Eye (tissue), 1 donor: ENCODE measurements at places on chromosomes 13 and 19.

DNA sequence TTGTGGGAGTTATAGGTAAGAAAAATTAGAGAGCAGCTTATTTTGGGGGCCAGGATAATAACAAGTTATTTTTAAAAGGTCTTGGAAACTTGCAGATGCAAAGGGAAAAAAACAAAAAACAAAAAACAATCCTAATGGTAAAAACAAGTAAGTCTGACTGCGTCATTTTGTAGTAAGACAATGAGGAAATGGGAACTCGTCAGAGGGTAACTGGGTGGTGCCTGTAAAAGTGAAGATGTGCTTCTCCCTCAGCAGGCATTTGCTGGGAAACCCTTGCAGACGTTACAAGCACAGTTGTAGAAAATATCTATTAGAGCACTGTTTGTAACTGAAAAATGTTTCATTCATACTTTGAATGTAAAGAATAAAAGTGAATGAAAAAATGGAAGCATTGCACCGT is 2.2 kb upstream of the TNFSF13B start:
- DNase-seq = no peak

- peak; percentile 94 for DNase-seq
Observed at GRCh38 chr19:47471733-47472457, at the start of gene SLC8A2. Gene SLC8A2, minus strand, starts transcription at chr19:47471893. Its CDS starts 5,490 bp downstream, at chr19:47466403.

- DNase-seq = no peak
Observed at GRCh38 chr13:88464851-88465250, 793.7 kb downstream of the SLITRK5 start.

DNA sequence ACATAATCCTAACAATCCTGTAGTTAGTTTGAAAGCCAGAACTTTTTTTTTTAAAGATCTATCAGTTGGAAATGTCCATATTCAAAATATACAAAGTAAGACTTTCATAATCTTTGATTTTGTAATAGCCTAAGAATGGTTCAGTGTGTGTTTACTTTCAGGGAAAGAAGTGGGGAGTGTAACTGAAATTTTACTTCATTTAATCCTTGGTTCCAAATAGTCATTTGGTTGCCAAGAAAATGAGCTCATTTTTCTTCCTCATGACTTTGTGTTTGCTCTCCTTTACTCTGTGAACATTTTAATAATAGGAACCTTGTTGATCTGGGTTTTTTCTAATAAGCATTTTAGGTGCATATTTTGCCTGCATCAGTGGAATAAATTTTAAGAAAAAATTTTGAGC is 278.8 kb downstream of the SLITRK6 start:
- no peak for DNase-seq

DNA sequence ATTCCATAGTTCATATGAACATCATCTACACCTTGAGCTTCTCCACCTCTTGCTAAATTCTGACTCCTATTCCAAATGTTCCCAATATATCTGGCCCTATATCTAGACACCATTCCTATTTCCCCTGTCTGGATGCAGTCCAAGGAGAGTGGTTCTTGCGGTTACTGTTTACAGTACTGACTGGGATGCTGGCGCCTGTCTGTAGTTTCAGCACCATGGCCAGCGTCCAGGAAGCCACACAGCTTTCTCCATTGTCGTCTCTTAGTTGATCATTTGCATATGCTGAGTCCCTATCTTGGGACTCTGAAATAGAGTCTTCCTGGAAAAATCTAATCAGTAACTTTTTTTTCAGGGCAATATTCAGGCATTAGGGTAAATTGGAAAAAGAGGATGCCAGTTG is 14.9 kb downstream of the LAIR2 start:
- DNase-seq = peak; percentile 77

GRCh38 chr13:44474122-44474910 is 100.7 kb downstream of the SERP2 start:
- peak; percentile 30 for DNase-seq

- DNase-seq = no peak
Observed at GRCh38 chr19:35973487-35973886, 21.5 kb upstream of the SDHAF1 start.

DNA sequence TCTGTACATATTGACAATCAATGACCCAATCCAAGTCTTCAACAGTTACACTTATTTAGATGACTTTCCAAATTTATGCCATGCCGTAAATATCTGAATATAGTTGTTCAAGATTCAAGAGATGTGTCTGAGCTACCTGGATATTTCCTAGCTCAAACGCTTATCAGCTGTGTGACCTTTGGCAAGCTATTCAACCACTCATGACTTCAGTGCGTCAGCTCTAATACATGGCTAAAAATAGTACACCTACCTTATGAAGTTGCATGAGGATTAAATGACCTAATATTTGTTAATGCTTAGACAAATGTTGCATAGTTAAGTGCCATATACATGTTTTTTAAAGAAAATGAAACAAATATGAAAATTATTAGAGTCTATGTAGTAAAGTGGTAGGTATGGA is 704.1 kb downstream of the OLFM4 start:
- no peak for DNase-seq

- DNase-seq = peak; percentile 14
Observed at GRCh38 chr13:37747071-37747612, 122.4 kb downstream of the TRPC4 start.

DNA sequence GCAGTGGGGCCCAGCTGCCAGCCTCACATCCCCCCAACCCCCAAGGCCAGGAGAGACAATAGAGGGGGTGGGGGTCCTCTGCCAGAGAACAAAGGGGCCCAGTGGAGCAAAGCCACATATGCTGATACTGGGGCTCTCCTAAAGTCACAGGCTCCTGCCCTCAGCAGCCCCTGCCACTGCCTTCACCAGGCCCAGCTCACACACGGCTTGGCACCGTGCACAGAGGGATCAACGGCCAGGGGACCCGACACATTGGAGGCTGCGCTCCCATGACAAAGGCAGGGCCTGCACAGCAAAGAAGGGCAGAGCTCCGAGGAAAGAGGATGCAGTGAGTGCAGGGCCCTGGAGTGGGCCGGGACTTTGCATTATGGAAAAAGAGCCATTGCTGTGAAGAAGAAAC is 146.4 kb downstream of the KDM4B start:
- no peak for DNase-seq

GRCh38 chr19:33737681-33738371 is 58.8 kb upstream of the KCTD15 start:
- no peak for DNase-seq

GRCh38 chr13:54901316-54901715 is 1872.7 kb downstream of the OLFM4 start:
- DNase-seq = no peak

DNA sequence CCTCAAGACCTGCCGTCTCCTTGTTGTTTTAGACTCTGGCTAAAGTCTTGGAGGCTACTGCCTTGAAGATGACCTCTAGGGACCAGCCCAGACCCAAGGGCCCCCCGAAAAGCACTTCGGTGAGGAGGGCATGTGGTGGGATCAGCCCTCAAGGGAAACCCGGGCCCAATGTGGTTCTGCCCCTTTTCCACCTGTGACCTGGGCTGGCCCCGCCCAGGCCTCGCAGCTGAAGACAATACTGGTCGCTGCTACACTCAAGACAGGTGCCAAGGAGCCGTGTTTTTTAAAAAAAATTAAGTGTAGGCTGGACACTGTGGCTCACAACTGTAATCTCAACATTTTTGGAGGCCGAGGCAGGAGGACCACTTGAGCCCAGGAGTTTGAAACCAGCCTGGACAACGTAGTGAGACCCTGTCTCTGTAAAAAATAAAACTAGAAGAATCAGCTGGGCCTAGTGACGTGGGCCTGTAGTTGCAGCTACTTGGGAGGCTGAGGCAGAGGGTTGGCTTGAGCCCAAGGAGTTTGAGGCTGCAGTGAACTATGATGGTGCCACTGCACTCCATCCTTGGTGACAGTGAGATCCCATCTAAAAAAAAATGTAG is 903 bp downstream of the TLE6 start:
- no peak for DNase-seq

GRCh38 chr13:20700288-20700687 is 3.2 kb upstream of the IL17D start:
- DNase-seq = no peak

- DNase-seq = no peak
Observed at GRCh38 chr13:31947105-31947504, 84.5 kb upstream of the FRY start.

- no peak for DNase-seq
Observed at GRCh38 chr13:91882918-91883317, 484.5 kb downstream of the GPC5 start.

GRCh38 chr13:113226873-113227450 is 17.5 kb downstream of the CUL4A start:
- DNase-seq = no peak

GRCh38 chr13:32042551-32042950 is 11.0 kb downstream of the FRY start:
- DNase-seq = no peak

- no peak for DNase-seq
Observed at GRCh38 chr13:80881942-80882445, 541.1 kb upstream of the SPRY2 start.

DNA sequence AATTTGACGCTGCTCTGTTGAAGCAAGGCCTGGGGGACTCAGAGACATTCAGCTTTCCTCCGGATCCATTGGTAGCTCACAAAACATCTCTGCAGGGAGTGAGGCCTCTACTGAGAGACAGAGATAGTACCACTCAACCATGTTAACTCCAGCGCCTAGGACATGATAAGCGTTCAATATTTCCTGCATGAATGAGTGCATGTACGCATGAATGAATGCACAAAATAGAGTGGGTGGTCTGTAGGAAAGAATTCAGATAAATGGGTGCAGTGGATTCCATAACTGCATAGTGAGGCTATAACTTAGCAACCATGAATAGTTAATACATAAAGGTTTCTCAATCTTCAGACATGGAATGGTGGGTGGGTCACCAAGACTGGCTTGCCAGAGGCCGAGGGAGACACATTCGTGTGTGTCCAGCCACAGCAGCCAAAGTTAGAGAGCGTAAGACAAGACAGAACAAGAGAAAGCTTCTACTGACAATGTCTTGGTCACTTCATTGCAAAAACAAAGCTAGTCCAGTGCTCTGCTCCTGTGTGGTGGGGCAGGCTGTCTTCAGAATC is 36.3 kb upstream of the RCBTB2 start:
- DNase-seq = no peak

GRCh38 chr13:42671502-42671901 is 97.5 kb downstream of the TNFSF11 start:
- DNase-seq = no peak

- peak; percentile 42 for DNase-seq
Observed at GRCh38 chr13:26914624-26915023, 154.0 kb upstream of the GPR12 start.

DNA sequence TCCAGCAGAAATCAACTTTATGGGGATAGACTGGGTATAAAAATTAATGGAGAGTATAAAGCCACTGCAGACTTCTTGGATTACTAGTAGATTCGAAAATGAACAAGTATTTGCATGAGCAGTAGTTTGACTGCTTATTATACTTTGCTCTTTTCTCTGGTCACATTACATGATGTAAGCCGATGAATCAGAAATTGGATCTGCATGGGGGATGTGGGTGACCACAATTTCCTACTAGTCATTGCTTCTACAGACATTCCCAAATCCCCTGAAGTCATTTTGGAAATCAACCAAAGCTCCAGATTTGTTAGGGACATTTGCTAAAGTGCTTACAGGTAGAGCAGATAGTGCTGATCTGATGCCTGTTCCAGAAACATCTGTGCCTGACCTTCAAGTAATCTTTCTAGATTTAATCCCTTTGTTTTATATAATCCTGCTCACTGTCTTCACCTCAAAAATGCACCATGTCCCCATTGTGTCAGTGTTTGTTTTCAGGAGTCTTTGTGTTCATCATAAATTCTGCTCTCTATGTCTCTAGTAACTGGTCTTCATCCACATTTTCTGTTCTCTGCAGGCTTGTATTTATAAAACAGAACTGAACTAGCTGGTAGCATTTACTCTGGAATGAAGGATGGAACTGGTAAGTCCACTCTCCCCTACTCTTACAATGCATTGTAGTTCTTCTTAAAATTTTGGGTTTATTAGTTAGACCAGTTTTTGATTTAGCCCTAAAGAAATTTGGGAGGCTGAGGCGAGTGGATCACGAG is 201.5 kb upstream of the CSNK1A1L start:
- peak; percentile 25 for DNase-seq

DNA sequence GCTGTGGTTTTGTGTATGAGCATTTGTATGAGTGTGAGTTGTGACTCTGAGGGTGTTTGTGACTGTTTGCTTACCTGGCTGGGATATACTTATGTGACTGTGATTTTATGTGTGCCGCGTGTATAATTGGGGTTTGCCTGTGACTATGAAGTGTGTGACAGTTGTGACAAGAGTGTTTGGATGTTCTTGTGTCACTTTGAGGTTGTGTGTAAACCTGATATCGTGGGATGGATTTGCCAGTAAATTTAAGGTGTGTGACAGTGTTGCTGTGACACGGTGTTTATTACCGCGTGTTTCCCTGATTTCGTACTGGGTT is 442 bp downstream of the ZNF420 start:
- DNase-seq = no peak

- no peak for DNase-seq
Observed at GRCh38 chr13:21050288-21051197, 10.8 kb downstream of the LATS2 start.

DNA sequence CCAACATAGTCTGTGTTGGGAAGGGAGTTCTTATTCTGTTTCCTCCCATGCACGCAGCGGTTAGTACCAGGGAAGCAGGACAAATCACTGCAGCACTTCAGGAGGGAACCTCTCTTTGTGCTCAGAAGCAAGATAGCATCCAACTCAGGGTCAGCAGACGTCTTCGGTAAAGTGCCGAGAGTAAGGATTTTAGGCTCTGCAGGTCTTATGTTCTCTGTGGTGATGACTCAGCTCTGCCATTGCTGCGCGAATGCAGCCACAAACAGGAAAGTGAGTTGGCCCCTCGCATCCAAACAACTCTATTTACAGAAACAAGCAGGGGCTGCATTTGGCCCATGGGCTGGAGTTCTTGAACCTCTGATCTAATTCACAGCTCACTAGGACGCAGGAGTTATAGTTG is 122.1 kb upstream of the SPATA13 start:
- DNase-seq = no peak

DNA sequence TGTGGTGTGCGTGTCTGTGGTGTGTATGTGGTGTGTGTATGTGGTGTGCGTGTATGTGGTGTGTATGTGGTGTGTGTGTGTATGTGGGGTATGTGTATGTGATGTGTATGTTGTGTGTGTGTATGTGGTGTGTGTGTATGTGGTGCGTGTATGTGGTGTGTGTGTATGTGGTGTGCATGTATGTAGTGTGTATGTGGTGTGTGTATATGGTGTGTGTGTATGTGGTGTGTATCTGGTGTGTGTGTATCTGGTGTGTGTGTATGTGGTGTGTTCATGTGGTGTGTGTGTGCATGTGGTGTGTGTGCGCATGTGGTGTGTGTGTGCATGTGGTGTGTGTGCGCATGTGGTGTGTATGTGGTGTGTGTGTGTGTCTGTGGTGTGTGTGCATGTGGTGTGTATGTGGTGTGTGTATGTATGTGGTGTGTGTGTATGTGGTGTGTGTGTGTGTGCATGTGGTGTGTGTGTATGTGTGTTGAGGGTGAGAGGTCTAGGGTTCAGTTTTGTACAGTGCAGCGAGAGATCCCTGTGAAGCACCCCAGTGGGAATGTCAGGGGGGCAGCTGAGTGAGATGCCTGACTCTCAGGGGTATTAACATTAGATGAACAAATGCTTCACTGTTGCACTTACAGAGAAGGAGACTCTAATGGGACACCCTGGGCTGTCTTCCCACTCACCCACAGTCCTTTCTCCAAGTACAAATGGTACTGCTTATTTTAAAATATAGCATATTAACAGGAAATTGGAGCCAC is 61.3 kb upstream of the MEDAG start:
- DNase-seq = no peak
